ENCODE measurements at places on chromosomes 7 and 10. TPM values are rescaled to one million over a fixed set of nuclear protein-coding genes. Genes with fewer than 3 reads are reported as not detected.
A peak's percentile ranks its signal among the peaks of the same experiment; 100 is the strongest.

Gene NEURL1
- total RNA-seq, result 21.9 TPM

GRCh38 chr10:49778197-49778596, 16.1 kb upstream of the OGDHL start:
- DNase-seq, result no peak

DNA sequence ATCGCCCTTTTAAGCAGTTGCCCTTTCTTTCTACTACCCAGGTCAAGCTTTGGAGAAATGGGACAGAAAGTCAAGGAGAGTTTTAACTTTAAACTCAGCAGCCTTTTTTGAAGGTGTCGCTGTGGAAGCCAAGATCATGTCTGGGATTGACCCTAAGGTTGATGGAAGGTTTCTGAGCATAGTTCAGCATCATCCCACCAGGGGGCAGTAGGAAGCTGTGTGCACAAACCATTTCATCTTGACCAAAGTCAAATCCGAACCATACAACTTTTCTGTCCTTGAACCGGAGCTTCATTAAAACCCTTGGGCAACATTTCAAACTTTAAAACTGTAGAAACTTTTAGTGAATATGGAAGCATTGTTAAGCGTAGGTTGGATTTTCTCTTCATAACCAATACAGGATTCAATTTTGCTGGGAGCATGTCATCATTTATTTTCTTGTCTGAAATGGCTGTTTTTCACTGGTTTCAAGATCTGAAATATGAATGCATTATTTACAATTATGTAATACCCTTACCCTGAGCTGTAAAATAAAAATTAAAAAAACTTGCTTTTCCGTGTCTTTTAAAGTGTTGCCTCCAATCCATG, 214.4 kb upstream of the KIAA1217 start:
- peak; percentile 88 for DNase-seq

GRCh38 chr7:141072548-141073172, 1.2 kb upstream of the TMEM178B start:
- peak; percentile 81 for DNase-seq

DNA sequence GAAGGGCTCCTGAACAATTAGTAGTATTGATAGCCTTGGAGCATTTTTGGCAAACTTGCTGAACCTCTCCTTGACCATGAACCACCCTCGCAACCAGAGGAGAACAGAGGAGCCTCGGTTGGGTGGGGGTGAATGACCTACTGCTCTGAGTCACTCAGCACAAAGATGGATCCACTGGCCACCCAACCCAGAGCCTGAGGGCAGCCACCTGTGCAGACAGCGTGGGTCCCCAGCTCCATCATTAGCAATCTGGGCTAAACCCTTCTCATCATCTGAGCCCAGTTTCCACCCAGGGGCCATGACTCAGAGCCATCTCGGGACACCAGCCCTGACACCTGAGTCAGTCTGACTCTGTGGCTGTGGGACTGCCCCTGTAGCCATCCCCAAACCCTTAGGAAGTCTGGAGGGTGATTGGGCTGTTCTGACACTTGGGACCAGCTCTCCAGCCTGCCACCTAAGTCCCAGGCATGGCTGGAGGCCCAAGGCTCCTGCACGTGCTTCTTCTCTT, 171.8 kb upstream of the GPR26 start:
- DNase-seq, result no peak

- no peak for DNase-seq
These were observed 129.8 kb upstream of the CHST15 start for GRCh38 chr10:124222988-124223710.
